H1 (cell line): ENCODE measurements at places on chromosomes 2 and 18. TPM values are rescaled to one million over a fixed set of nuclear protein-coding genes. Genes with fewer than 3 reads are reported as not detected.

GPR35 gene
- 0.47 and 0.67 TPM in 2 replicates for polyA plus RNA-seq

CNTNAP5 gene
- polyA plus RNA-seq, result 0.11 and 0.13 TPM in 2 replicates

GRCh38 chr18:10265560-10266333, 188.7 kb upstream of the APCDD1 start:
- H3K4me3 ChIP-seq, result no peak overlapping the region
- no peak for DNase-seq
- H3K4me1 ChIP-seq, result no peaks in the 10 kb centered on the region

DNA sequence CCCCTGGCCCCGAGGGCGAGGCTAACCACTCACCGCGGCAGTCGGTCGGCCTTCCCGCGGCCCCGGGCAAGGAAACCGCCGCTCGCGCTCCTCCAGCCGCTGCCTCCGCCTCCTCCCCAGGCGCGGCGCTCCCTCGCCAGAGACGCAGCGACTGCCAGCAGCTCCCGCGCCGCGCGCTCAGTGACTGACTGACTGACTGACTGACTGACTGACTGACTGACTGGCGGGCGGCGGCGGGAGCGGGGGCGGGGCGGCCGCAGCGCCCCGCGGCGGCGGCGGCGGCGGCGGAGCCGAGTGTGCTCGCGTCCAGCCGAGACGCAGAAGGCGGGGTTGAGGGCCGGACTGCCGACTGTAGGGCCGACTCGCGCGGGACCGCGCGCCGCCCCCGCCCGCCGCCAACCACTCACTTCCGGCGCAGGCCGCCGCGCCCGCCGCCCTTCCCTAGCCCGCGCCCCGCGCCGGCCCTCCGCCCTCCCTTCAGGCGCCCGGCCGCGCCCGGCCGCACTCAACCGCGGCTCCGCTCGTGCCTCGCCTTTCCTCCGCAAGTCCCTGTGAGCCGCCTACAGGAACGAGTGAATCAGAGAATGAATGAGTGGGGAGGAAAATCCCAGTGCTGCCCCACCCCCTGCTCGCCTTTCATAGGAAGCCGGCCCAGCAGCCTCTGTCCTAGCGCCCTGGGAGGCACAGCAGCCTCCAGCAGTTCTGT, at the start of gene RAPH1:
TSS of gene RAPH1 (minus strand) at position 224 of the 706 bp plus-strand sequence. CDS start 39,948 bp downstream, outside the sequence.
- peak; percentile 82 for DNase-seq
- peak within 1 kb of the TSS; percentile 70 for H3K4me3 ChIP-seq
- peaks cover 11% of the 10 kb centered on the region for H3K4me1 ChIP-seq
- peaks cover 2% of the 10 kb centered on the region; the same call in 1 of the 2 replicates for H3K27me3 ChIP-seq
- peak within 1 kb of the TSS; percentile 58; the same call in 1 of the 2 replicates for H3K27ac ChIP-seq
- H3K36me3 ChIP-seq, result no peaks in the 10 kb centered on the region; the same call in 1 of the 2 replicates

DSG4 gene
- polyA plus RNA-seq, result not detected in 2 replicates

GRCh38 chr2:165067643-165068486, 112.5 kb upstream of the SLC38A11 start:
- H3K27me3 ChIP-seq, result no peaks in the 10 kb centered on the region
- DNase-seq, result peak; percentile 67
- peak overlapping the region; percentile 0; the same call in 1 of the 2 replicates for H3K4me3 ChIP-seq
- peak overlapping the region; percentile 73; the same call in 1 of the 2 replicates for H3K27ac ChIP-seq

DNA sequence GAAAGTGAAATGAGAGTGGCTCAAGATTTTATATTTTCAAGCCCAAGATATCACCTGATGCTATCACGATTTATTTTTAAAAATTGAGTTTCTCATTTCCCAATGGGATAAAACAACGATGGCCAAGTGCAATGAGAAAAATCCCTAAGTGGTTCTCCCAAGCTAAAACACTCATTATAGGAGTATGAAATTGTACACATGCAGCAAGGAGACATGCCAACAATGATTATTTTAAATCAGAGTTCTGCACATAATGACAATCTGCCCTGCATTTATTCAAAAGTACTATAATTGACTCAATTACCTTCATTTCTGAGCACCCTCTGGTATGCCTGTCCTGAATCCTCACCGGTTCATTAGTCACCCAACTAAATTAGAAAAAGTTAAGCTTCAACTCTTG, 12.7 kb downstream of the CYTIP start:
- no peaks in the 10 kb centered on the region for H3K27me3 ChIP-seq
- H3K4me1 ChIP-seq, result no peaks in the 10 kb centered on the region
- no peak overlapping the region for H3K4me3 ChIP-seq
- H3K36me3 ChIP-seq, result no peaks in the 10 kb centered on the region
- DNase-seq, result no peak

GRCh38 chr2:157835425-157835824, 40.7 kb downstream of the ACVR1 start:
- H3K27ac ChIP-seq, result no peak overlapping the region
- no peak for DNase-seq
- H3K36me3 ChIP-seq, result no peaks in the 10 kb centered on the region
- H3K4me3 ChIP-seq, result no peak overlapping the region
- H3K27me3 ChIP-seq, result no peaks in the 10 kb centered on the region

GRCh38 chr18:72830109-72830508, 37.7 kb downstream of the NETO1 start:
- no peaks in the 10 kb centered on the region for H3K27me3 ChIP-seq
- no peaks in the 10 kb centered on the region for H3K36me3 ChIP-seq
- no peaks in the 10 kb centered on the region for H3K4me1 ChIP-seq
- no peak overlapping the region for H3K4me3 ChIP-seq

GRCh38 chr2:167190053-167190452, 301.8 kb downstream of the XIRP2 start:
- no peaks in the 10 kb centered on the region for H3K27me3 ChIP-seq
- no peak overlapping the region for H3K27ac ChIP-seq
- no peak overlapping the region for H3K4me3 ChIP-seq
- no peak for DNase-seq
- no peaks in the 10 kb centered on the region for H3K4me1 ChIP-seq

DNA sequence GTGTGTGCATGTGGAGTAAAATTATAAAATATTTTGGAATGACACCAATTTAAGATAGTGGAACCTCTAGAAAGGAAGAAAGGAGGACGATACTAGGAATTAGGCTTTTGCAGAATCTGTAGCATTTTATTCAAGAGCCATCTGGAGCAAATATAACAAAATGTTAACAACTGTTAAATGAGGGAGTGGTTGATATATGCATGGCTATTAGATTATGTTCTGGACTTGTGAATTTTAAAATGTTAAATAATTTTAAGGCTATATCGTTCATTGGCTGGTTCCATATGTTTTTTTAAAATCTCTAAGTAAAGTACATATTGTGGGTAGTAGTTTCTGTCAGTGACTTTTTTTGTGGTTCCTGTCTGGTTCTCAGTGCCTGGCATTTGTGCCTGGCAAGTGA, 123.2 kb downstream of the PKP4 start:
- H3K4me3 ChIP-seq, result no peak overlapping the region
- no peak overlapping the region for H3K27ac ChIP-seq
- no peaks in the 10 kb centered on the region for H3K4me1 ChIP-seq
- no peak for DNase-seq
- no peaks in the 10 kb centered on the region; the same call in 1 of the 2 replicates for H3K36me3 ChIP-seq
- no peaks in the 10 kb centered on the region for H3K27me3 ChIP-seq

DNA sequence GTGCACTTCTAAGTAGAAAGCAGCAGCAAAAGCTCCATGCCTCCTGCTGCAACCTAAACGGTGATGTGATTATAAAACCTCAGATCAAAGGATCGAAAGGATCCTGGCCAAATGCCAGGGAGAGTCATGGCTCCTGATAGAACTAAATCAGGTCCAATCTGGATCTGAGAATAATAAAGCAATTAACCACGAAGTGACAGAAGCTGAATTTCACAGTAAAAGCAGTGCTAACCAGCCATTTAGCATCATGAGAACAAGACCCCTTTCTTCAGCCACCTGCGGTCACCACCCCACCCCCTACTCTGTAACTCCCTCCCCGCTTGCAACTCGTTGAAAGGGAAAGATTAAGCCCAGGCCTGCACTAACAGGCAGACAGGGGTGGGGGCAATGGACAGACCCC, 748.7 kb downstream of the BCL11A start:
- H3K27me3 ChIP-seq, result no peaks in the 10 kb centered on the region; the same call in 1 of the 2 replicates
- no peaks in the 10 kb centered on the region for H3K4me1 ChIP-seq
- H3K36me3 ChIP-seq, result no peaks in the 10 kb centered on the region
- no peak overlapping the region for H3K27ac ChIP-seq
- no peak overlapping the region for H3K4me3 ChIP-seq

DNA sequence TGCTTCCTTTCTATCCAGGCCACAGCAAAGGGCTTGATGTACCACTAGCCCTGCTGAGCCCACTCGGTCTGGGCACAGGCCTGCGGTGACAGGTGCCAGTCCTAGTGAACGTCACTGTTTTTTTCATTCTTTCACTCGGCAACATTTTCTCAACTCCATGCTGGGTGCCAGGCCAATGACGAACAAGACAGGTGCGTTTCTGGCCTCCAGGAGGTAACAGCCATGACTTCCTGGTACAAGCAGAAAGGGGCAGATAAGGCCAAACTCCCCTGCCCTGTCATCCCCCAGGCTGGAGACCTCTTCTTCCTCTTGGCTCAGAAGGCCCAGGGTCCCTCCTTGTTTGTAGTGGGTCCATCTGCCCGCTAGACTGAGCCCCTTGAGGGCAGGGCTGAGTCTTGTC, 55.7 kb upstream of the OTOF start:
- no peaks in the 10 kb centered on the region for H3K36me3 ChIP-seq
- no peak for DNase-seq
- no peak overlapping the region for H3K27ac ChIP-seq
- peaks cover 3% of the 10 kb centered on the region; the same call in 1 of the 2 replicates for H3K4me1 ChIP-seq
- no peak overlapping the region for H3K4me3 ChIP-seq

DNA sequence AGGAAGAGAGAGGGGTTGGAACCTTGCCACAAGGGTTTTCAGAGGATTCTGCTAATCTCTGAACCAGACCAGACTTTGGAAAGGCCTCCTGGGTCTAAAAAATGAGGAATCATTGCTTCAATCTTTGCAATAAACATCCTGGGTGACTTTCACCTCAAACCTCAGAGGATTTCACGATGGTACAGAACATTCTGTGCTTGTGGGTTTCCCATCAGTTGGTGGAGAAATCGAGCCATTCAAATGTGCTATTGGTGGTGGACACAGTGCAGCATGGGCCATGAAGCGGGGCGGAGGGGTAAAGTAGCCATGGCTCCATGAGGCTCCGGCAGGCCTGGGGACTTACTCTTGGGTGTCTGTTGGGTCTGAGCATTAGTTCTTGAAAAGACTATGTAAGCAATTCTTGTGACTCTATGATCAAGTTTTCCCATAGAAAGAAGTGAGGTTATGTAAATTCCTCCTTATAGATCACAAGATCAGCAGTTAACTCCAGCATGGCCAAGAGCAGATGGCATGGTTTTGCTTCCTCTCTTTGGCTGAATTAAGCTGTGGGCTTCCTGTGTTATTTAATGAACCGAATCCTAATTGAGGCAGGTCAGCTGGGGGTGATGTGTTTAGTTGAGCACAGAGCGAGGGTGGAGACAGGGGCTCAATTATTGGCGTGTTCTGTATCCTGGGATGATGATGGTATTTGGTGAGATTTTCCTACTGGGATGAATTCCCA, 1.9 kb upstream of the IL1R2 start:
- H3K27me3 ChIP-seq, result no peaks in the 10 kb centered on the region
- H3K4me3 ChIP-seq, result no peak overlapping the region
- H3K4me1 ChIP-seq, result peaks cover 9% of the 10 kb centered on the region
- no peak overlapping the region for H3K27ac ChIP-seq
- DNase-seq, result no peak

TMEM182 gene
- 1.8 and 3.1 TPM in 2 replicates for polyA plus RNA-seq

DNA sequence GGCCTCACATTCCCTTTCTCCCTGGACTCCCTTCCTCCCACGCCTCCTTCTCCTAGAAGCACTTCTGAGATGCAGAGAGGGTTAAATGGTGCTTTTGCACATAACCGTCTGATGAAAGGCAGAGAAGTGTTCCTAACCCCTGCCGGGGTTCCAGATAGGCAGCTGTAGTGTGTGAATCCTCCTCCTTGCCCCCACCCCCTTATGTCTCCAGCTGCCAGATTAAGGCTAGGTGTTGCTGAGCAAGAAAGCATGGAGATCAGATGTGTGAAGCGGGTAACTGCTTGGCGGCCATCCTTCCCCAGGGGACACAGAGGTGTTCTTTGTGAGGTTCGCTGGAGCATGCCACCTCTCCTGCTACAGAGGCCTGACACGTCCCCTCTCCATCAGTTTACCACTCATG, 88.3 kb downstream of the NRP2 start:
- H3K4me3 ChIP-seq, result no peak overlapping the region
- H3K4me1 ChIP-seq, result no peaks in the 10 kb centered on the region; the same call in 1 of the 2 replicates
- DNase-seq, result no peak
- H3K27ac ChIP-seq, result no peak overlapping the region
- no peaks in the 10 kb centered on the region for H3K27me3 ChIP-seq
- H3K36me3 ChIP-seq, result peaks cover 11% of the 10 kb centered on the region; the same call in 1 of the 2 replicates

RBM44 gene
- 0.05 and 0.12 TPM in 2 replicates for polyA plus RNA-seq

DNA sequence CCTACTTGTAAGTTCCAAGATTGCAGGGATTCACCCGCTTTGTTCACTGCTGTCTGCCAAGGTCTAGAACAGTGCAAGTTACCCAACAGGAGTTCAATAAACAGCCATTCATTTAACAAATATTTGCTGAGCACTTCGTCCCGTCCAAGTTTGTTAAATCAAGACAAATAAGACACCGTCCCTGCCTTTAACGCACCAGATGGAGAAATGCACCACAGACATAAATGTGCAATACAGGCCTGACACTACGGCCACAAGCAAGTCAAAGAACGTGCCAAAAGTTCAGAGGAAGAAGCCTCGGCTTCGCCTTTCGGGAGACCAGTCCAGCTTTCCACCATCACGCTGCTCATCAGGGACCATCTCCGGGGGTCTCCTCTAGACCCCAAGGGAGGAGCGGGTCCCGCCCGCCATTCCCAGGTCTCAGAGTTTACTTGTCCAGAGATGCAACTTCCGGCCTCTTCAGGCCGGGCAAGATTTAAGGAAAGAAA, 429 bp downstream of the C2orf76 start:
- H3K4me3 ChIP-seq, result peak overlapping the region; percentile 86
- no peak for DNase-seq
- H3K4me1 ChIP-seq, result peaks cover 4% of the 10 kb centered on the region; the same call in 1 of the 2 replicates
- H3K27ac ChIP-seq, result 0 out of 2 replicates have a peak overlapping the region, but pooled peaks have one; percentile 22

MAPK4 gene
- polyA plus RNA-seq, result 3.3 and 3.7 TPM in 2 replicates

- no peak overlapping the region for H3K4me3 ChIP-seq
- no peak for DNase-seq
- H3K27ac ChIP-seq, result no peak overlapping the region
- H3K36me3 ChIP-seq, result no peaks in the 10 kb centered on the region
Measured at GRCh38 chr2:15687720-15688119, 96.1 kb downstream of the DDX1 start.

GRCh38 chr2:100143286-100143685, 896 bp upstream of the AFF3 start:
- no peak overlapping the region for H3K4me3 ChIP-seq
- no peaks in the 10 kb centered on the region for H3K4me1 ChIP-seq
- H3K27ac ChIP-seq, result no peak overlapping the region

DNA sequence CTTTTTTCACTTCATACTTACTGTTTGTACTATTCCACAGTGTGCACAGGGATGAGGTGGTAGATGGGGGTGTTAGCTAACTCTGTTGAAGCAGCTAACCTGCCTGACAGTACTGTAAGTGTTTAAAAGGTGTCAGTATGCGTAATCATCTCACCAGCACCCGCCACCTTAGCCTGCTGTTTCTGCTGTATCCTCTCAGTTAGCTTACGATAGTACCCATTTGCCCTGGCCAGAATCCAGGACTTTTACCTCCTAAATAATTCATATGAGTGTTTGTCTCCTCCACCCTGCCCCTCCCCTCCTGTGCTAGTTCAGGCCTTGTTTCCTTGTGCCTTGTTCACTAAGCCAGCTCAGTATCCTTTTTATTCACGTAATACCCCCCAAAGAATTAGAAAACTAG, 34.2 kb downstream of the TRAPPC12 start:
- H3K27me3 ChIP-seq, result no peaks in the 10 kb centered on the region
- no peaks in the 10 kb centered on the region; the same call in 1 of the 2 replicates for H3K36me3 ChIP-seq
- no peaks in the 10 kb centered on the region for H3K4me1 ChIP-seq
- H3K4me3 ChIP-seq, result no peak overlapping the region
- DNase-seq, result no peak
